ENCODE measurements at places on chromosomes 6 and 20. TPM values are rescaled to one million over a fixed set of nuclear protein-coding genes. Genes with fewer than 3 reads are reported as not detected.

GRCh38 chr6:65771946-65772345 is 64.9 kb upstream of the EYS start:
- no peaks in the 10 kb centered on the region for H3K36me3 ChIP-seq
- no peaks in the 10 kb centered on the region for H3K4me1 ChIP-seq
- H3K27ac ChIP-seq, result no peak overlapping the region
- H3K27me3 ChIP-seq, result no peaks in the 10 kb centered on the region

GRCh38 chr6:5997420-5997987 is 9.2 kb downstream of the NRN1 start:
- DNase-seq, result no peak
- peak overlapping the region; percentile 27 for H3K27ac ChIP-seq
- H3K4me1 ChIP-seq, result peaks cover 27% of the 10 kb centered on the region

GRCh38 chr6:33613146-33613794 is 7.9 kb upstream of the ITPR3 start:
- no peak for DNase-seq
- H3K4me1 ChIP-seq, result peaks cover 16% of the 10 kb centered on the region
- no peaks in the 10 kb centered on the region for H3K36me3 ChIP-seq
- H3K27me3 ChIP-seq, result no peaks in the 10 kb centered on the region
- no peak overlapping the region for H3K4me3 ChIP-seq

- no peaks in the 10 kb centered on the region for H3K36me3 ChIP-seq
- no peak overlapping the region for H3K27ac ChIP-seq
- no peak for DNase-seq
- H3K4me3 ChIP-seq, result no peak overlapping the region
Observed at GRCh38 chr20:48098866-48099265, 313.6 kb upstream of the SULF2 start.

DNA sequence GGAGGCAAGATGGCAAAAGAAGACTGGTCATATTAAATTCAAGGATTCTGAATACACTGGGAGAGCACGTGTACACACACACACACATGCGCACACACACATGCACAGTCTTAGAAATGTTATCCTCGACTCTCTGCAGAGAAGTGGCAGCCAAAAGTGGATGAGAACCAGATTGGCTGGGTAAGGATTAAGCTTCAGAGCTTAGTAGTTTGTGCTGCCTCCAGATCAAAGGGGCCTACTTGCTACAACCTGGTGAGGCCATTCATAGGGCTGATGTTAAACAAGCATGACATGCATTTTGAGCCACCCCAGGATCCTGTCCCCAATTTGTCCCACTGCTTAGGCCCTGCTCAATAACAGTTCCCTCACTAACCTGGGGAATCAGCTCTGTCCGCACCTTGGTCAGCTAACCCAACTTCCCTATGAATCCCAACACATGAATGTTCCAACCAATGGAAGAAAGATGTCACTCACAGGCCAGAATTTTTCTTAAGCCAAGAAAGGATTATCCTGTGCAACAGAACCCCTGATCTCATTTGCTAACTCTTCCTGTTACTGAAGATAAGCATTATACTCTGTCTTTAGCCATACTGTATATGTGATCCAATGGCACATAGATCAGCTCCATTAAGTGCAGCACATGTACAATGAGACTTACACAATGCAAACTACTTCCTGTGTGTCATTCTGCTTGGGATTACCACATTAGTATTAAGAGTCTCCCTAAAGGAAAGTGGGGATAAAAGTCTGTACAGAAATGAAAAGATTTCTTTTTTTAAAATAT is 31.0 kb downstream of the TOMM6 start:
- no peaks in the 10 kb centered on the region for H3K27me3 ChIP-seq
- no peaks in the 10 kb centered on the region for H3K4me1 ChIP-seq
- H3K27ac ChIP-seq, result no peak overlapping the region
- H3K36me3 ChIP-seq, result no peaks in the 10 kb centered on the region

DNA sequence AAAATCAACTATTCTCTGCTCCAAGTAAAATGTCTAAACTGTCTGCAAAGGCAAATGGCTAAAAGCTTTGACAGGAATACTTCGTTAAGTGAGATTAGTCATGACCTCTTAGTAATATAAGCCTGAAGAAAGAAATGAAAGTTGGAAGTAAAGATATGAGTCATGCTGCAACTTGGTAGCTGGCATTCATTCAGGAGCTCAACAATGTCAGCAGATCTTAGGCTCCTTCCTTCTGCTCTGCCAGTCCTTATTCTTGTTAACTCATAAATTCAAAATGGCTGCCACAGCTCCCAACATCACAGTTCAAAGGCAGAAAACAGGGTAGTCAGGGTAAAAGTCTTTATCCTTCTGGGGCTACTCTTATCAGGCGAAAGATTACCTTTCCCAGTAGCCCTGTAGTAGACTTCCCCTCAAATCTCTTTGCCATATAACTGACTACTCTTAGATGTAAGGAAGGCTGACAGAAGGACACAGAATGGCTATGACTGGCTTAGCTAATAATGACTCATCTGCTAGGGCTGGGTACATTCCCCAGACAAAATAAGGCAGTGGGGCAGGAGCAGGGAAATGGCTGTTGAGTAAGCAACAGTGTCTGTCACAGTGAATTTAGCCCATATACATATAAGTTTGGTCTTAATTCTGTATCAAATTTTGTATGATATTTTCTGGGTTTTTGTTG is 24.4 kb upstream of the C6orf62 start:
- no peak for DNase-seq
- peak overlapping the region; percentile 49 for H3K27ac ChIP-seq
- no peaks in the 10 kb centered on the region for H3K27me3 ChIP-seq
- no peak overlapping the region for H3K4me3 ChIP-seq
- no peaks in the 10 kb centered on the region for H3K4me1 ChIP-seq

GRCh38 chr6:53335224-53335994 is 13.3 kb downstream of the ELOVL5 start:
- H3K27ac ChIP-seq, result peak overlapping the region; percentile 48
- H3K4me1 ChIP-seq, result peaks cover 15% of the 10 kb centered on the region
- H3K4me3 ChIP-seq, result peak overlapping the region; percentile 5
- no peaks in the 10 kb centered on the region for H3K27me3 ChIP-seq
- no peaks in the 10 kb centered on the region for H3K36me3 ChIP-seq

- H3K36me3 ChIP-seq, result no peaks in the 10 kb centered on the region
- no peak overlapping the region for H3K27ac ChIP-seq
- H3K4me3 ChIP-seq, result no peak overlapping the region
- no peak for DNase-seq
- H3K4me1 ChIP-seq, result no peaks in the 10 kb centered on the region
- H3K27me3 ChIP-seq, result no peaks in the 10 kb centered on the region
Observed at GRCh38 chr6:4632421-4632820, 143.8 kb upstream of the CDYL start.

- H3K36me3 ChIP-seq, result no peaks in the 10 kb centered on the region
- no peak for DNase-seq
- no peak overlapping the region for H3K27ac ChIP-seq
- no peak overlapping the region for H3K4me3 ChIP-seq
Observed at GRCh38 chr20:62216636-62217566, 3.2 kb downstream of the HRH3 start.

- H3K36me3 ChIP-seq, result no peaks in the 10 kb centered on the region
- H3K4me1 ChIP-seq, result peaks cover 8% of the 10 kb centered on the region
- no peak overlapping the region for H3K4me3 ChIP-seq
- peak overlapping the region; percentile 10 for H3K27ac ChIP-seq
- DNase-seq, result peak; percentile 33
Observed at GRCh38 chr20:51211191-51211590, 188.3 kb upstream of the KCNG1 start.

GRCh38 chr6:152343735-152344360 is 293.3 kb downstream of the SYNE1 start:
- H3K27ac ChIP-seq, result no peak overlapping the region
- no peak overlapping the region for H3K4me3 ChIP-seq
- no peaks in the 10 kb centered on the region for H3K4me1 ChIP-seq
- H3K27me3 ChIP-seq, result no peaks in the 10 kb centered on the region

- H3K4me3 ChIP-seq, result no peak overlapping the region
- H3K27ac ChIP-seq, result no peak overlapping the region
- no peaks in the 10 kb centered on the region for H3K36me3 ChIP-seq
Observed at GRCh38 chr6:3769610-3770009, 18.1 kb upstream of the PXDC1 start.

- H3K36me3 ChIP-seq, result no peaks in the 10 kb centered on the region
- no peak overlapping the region for H3K27ac ChIP-seq
- no peak overlapping the region for H3K4me3 ChIP-seq
- no peaks in the 10 kb centered on the region for H3K27me3 ChIP-seq
- no peak for DNase-seq
Observed at GRCh38 chr6:168277274-168277669, 42.3 kb downstream of the DACT2 start.

- no peak overlapping the region for H3K27ac ChIP-seq
- no peaks in the 10 kb centered on the region for H3K4me1 ChIP-seq
- no peak overlapping the region for H3K4me3 ChIP-seq
- no peaks in the 10 kb centered on the region for H3K27me3 ChIP-seq
Observed at GRCh38 chr6:162149786-162150185, 577.8 kb downstream of the PRKN start.

Gene MICB
- 3.8 TPM for total RNA-seq

Gene PBOV1
- not detected for total RNA-seq

Gene WASF1
- 5.2 TPM for total RNA-seq
